ENCODE measurements at places on chromosomes 7 and 10.

- DNase-seq = no peak
- peaks cover 35% of the 10 kb centered on the region for H3K27me3 ChIP-seq
- no peaks in the 10 kb centered on the region for H3K4me1 ChIP-seq
- no peaks in the 10 kb centered on the region for H3K36me3 ChIP-seq
Observed at GRCh38 chr10:77628906-77629730, 8.5 kb downstream of the KCNMA1 start.

- H3K27me3 ChIP-seq = no peaks in the 10 kb centered on the region
- no peak for DNase-seq
- no peaks in the 10 kb centered on the region for H3K36me3 ChIP-seq
- no peaks in the 10 kb centered on the region for H3K4me1 ChIP-seq
Observed at GRCh38 chr10:56823849-56824248, 462.8 kb upstream of the ZWINT start.

DNA sequence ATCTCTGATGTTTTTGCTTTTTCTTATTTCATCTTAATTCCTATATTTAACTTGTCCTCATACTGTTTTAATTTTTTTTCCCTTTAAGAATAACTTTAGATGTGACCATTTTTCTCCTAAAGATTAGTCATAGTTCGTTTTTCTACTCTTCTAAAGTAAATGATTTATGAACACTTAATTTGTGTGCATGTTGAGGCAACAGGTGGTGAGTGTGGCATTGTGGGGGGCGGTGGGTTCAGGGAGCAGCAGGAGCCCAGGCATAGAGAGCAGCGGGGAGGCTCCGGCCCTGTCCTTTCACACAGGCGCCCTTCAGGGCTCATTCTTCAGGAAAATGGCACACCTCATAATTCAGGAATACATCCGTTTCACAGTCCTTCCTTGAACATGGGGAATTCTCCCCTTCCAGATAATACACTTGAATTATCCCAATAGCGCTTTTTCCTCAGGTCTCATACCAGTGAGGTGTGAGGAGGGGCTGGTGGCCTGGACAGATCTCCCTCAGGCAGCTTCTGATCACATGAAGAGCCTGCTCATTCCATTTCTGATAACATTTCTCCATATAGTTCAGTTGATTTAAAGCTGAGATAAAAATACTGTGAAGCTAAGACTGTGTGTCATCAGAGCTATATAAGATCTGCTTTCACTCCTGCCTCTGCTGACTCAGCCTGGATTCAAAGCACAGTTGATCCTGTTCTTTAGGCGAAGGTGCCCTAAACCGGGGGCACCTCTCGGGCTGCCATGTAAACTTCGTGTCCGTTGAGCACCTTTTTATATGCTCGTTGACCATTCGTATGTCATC, 40.2 kb downstream of the CUL1 start:
- H3K27me3 ChIP-seq = no peaks in the 10 kb centered on the region
- no peak for DNase-seq
- H3K27ac ChIP-seq = no peak overlapping the region
- no peaks in the 10 kb centered on the region for H3K4me1 ChIP-seq
- H3K36me3 ChIP-seq = peaks cover 55% of the 10 kb centered on the region

DNA sequence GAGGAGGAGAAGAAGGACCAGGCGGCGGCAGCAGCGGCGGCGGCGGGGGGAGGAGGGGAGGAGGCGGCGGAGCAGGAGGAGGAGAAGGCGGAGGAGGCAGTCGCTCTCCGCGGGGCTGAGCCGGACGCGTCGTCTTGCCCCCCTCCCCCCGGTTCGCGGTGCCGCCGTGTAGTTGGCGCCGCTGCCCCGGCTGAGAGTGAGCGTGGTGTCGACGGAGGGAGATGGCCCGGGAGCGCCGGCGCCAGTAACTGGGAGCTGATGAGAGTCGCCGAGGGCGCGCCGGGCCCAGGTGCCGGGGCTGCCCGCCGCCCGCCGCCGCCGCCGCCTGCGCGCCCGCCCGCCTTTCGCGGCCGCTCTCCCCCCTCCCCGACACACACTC, 257 bp downstream of the WAC start:
- H3K4me3 ChIP-seq = no peak overlapping the region
- DNase-seq = no peak
- H3K27ac ChIP-seq = peak overlapping the region; percentile 100

GRCh38 chr10:25105262-25105661, 69.5 kb upstream of the GPR158 start:
- no peak overlapping the region for H3K27ac ChIP-seq
- no peak overlapping the region for H3K4me3 ChIP-seq
- H3K36me3 ChIP-seq = no peaks in the 10 kb centered on the region
- H3K27me3 ChIP-seq = no peaks in the 10 kb centered on the region
- no peak for DNase-seq
- no peaks in the 10 kb centered on the region for H3K4me1 ChIP-seq

DNA sequence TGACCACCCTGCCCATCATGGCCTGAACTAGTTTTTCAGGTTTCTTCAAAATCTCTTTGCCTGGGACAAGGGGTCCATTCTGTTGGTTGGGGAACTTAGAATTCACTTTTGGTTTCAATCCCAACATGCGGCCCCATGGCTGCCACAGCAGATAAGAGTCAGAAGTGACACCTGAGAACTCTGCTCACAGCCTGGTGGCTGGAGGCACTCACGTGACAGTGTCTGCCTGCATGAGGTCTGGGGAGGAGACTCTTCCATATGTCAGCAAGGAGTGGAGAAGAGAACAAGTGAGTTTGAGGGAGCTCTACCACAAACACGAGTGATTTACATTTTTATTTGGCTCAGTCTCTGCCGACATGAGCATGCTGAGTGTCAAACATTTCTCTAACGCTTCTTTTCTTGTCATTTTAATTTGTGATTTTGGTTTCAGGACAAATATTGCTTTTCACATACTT, 370.4 kb downstream of the TNS3 start:
- H3K4me1 ChIP-seq = no peaks in the 10 kb centered on the region
- H3K27me3 ChIP-seq = no peaks in the 10 kb centered on the region
- peak; percentile 57 for DNase-seq
- H3K27ac ChIP-seq = no peak overlapping the region

DNA sequence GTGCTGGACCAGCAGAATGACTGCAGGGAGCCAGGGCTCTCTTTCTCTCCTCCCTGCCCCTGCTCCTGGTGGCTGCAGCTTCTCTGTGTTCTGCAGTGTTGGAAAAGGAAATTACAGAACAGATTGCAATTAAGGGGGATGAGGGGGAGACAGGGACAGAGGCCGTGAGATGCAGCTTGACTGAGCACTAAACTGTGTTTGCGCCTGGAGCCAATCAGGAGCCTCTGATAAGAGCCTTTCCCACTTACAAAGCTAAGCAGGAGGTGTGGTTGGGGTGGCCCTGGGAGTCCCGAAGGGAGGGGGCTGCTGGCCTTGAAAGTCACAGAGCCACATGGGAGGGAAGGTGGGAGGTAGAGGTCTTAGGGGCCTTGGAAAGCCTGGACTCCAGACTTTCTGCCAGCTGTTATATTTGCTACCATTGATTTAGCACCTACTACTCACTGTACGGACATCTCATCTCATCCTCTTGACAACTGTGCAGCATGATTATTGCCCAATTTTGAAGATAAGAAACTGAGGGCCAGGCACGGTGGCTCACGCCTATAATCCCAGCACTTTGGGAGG, 26.7 kb downstream of the TRIM8 start:
- H3K4me1 ChIP-seq = peaks cover 16% of the 10 kb centered on the region
- H3K36me3 ChIP-seq = no peaks in the 10 kb centered on the region
- no peak overlapping the region for H3K27ac ChIP-seq
- H3K4me3 ChIP-seq = no peak overlapping the region

DNA sequence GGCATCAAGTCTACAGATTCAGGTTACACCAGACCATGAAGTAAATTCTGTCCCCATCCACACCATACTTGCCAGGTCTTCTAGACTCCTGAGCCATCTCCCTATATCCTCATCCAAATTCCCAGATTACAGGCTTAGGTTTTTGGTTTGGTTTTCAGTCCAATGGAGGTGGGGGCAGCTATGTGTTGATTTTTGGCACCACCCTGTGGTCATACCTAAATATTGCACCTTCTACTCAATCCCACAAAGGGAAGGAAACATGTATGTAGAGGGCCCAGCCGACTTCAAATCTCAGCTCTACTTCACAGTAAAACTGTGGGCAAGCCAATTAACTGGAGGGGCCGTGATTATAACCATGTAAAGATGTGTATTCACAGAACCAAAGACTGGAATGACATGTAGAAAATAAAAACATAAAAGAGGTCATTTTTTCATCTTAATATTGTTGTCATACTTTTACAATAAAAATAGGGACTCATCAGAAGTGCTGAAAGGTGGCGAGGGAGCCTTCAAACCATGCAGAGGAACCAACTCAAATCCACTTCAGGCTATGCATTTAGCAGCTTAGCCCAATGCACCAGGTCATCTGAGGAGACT, 19.8 kb downstream of the ERCC6 start:
- H3K36me3 ChIP-seq = peaks cover 21% of the 10 kb centered on the region
- H3K27me3 ChIP-seq = no peaks in the 10 kb centered on the region
- peak; percentile 78 for DNase-seq
- no peak overlapping the region for H3K4me3 ChIP-seq
- H3K27ac ChIP-seq = no peak overlapping the region

GRCh38 chr10:60518745-60519144, 129.1 kb upstream of the ANK3 start:
- no peaks in the 10 kb centered on the region for H3K36me3 ChIP-seq
- no peaks in the 10 kb centered on the region for H3K27me3 ChIP-seq
- peaks cover 5% of the 10 kb centered on the region for H3K4me1 ChIP-seq
- H3K27ac ChIP-seq = no peak overlapping the region
- H3K4me3 ChIP-seq = no peak overlapping the region

DNA sequence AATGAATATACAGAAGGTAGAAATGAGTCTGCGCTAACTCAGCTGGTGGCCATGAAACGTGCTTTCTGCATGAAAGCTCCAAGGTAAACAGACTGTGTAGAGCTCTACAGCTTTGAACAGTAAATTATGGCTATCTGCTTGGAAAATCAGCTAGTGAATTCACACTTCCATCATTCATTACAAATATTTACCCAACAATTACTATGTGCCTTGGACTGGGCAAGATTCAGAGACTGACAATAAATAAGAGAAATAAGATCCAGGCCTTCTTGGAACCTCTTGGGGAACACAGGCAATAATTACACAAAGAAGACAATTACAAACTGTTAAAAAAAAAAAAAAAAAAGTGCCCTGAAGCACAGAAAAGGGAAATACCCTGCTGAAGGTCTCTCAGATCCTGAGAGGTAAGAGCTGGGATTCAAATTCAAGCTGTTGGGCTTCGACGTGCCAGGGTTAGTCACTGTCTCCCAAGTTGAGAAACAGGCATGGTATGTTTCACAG, 15.8 kb downstream of the TSPAN12 start:
- no peak overlapping the region for H3K4me3 ChIP-seq
- H3K36me3 ChIP-seq = peaks cover 91% of the 10 kb centered on the region
- H3K27ac ChIP-seq = no peak overlapping the region
- H3K27me3 ChIP-seq = no peaks in the 10 kb centered on the region
- DNase-seq = no peak

- no peak overlapping the region for H3K27ac ChIP-seq
- no peaks in the 10 kb centered on the region for H3K4me1 ChIP-seq
- no peak overlapping the region for H3K4me3 ChIP-seq
- H3K36me3 ChIP-seq = no peaks in the 10 kb centered on the region
- no peaks in the 10 kb centered on the region for H3K27me3 ChIP-seq
Observed at GRCh38 chr10:70363971-70364771, 18.3 kb downstream of the LRRC20 start.

GRCh38 chr7:100875356-100875751, 451 bp downstream of the SRRT start:
- H3K4me1 ChIP-seq = peaks cover 5% of the 10 kb centered on the region
- H3K27ac ChIP-seq = peak overlapping the region; percentile 96
- no peak for DNase-seq
- peak overlapping the region; percentile 100 for H3K4me3 ChIP-seq
- no peaks in the 10 kb centered on the region for H3K27me3 ChIP-seq

DNA sequence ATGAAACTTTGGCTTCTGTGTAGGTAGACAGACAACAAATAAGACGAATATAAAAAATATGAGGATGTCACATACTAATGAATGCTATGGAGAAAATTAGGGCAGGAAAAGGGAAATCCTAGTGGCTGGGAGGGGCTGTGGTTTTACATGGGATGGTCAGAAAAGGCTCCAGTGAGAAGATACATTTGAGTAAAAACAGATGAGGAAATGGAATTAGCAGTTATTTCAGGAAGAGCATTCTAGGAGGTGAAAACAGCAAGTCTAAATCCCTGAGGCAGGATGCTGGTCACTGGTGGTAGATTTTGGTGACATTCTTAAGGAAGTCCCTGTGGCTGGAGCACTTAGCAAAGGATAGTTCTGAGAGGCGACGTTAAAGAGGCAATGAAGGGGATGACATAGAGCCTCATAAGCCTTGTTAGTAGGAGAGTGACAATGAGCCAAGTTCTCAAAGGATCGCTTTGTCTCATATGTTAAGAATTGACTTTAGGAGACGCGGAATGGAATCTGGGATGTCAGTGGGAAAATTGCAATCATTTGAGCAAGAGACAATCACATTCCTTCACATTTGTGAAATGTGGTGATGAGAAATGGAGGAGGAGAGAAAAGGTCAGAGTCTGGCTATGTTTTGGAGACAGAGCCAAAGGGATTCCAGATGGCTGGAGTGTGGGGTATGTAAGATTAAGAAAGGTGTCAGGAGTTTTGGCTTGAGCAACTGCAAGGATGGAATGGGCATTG, 384.7 kb upstream of the FZD8 start:
- peaks cover 3% of the 10 kb centered on the region for H3K27me3 ChIP-seq
- DNase-seq = no peak
- H3K4me3 ChIP-seq = no peak overlapping the region
- H3K36me3 ChIP-seq = no peaks in the 10 kb centered on the region
- H3K27ac ChIP-seq = no peak overlapping the region

DNA sequence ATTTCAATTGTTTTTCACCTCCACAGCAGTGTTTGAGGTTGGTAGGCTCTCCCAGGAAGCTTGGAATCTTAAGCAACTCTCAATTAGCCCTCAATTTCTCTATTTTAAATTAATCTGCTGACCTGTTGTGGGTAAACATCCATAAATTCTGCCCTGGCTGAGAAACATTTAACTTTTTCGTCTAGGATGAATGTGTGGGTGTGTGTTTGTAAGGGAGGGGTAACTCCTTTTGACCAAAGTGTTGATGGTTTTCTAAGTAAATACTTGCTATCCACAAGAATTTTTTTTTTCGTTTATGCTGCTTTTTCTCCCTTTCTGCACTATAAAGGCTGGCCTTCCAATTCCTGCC, 973 bp downstream of the PPP3CB start:
- H3K4me3 ChIP-seq = peak overlapping the region; percentile 96
- H3K27me3 ChIP-seq = no peaks in the 10 kb centered on the region
- peaks cover 33% of the 10 kb centered on the region for H3K36me3 ChIP-seq
- no peak for DNase-seq

- no peaks in the 10 kb centered on the region for H3K27me3 ChIP-seq
- H3K27ac ChIP-seq = no peak overlapping the region
- DNase-seq = no peak
- H3K36me3 ChIP-seq = no peaks in the 10 kb centered on the region
- H3K4me3 ChIP-seq = no peak overlapping the region
Observed at GRCh38 chr10:69101451-69102095, 13.7 kb downstream of the SRGN start.

- H3K27me3 ChIP-seq = peaks cover 25% of the 10 kb centered on the region
- H3K36me3 ChIP-seq = no peaks in the 10 kb centered on the region
- H3K27ac ChIP-seq = no peak overlapping the region
- no peak for DNase-seq
- peaks cover 7% of the 10 kb centered on the region for H3K4me1 ChIP-seq
Observed at GRCh38 chr10:36036137-36036536, 394.0 kb upstream of the FZD8 start.

GRCh38 chr10:14772399-14772798, 2.3 kb downstream of the FAM107B start:
- no peaks in the 10 kb centered on the region for H3K27me3 ChIP-seq
- H3K27ac ChIP-seq = no peak overlapping the region
- no peak overlapping the region for H3K4me3 ChIP-seq
- DNase-seq = no peak
- H3K36me3 ChIP-seq = no peaks in the 10 kb centered on the region

All from endodermal cell (in vitro differentiated cells).